ENCODE measurements at places on chromosomes 2 and 18. TPM values are rescaled to one million over a fixed set of nuclear protein-coding genes. Genes with fewer than 3 reads are reported as not detected.
A peak's percentile ranks its signal among the peaks of the same experiment; 100 is the strongest.

GRCh38 chr2:30254685-30255001 lies 23.3 kb downstream of the LBH start:
- no peak overlapping the region for H3K4me3 ChIP-seq
- no peak for DNase-seq
- H3K27ac ChIP-seq = peak overlapping the region; percentile 23
- H3K4me1 ChIP-seq = peaks cover 4% of the 10 kb centered on the region
- no peaks in the 10 kb centered on the region for H3K27me3 ChIP-seq

DNA sequence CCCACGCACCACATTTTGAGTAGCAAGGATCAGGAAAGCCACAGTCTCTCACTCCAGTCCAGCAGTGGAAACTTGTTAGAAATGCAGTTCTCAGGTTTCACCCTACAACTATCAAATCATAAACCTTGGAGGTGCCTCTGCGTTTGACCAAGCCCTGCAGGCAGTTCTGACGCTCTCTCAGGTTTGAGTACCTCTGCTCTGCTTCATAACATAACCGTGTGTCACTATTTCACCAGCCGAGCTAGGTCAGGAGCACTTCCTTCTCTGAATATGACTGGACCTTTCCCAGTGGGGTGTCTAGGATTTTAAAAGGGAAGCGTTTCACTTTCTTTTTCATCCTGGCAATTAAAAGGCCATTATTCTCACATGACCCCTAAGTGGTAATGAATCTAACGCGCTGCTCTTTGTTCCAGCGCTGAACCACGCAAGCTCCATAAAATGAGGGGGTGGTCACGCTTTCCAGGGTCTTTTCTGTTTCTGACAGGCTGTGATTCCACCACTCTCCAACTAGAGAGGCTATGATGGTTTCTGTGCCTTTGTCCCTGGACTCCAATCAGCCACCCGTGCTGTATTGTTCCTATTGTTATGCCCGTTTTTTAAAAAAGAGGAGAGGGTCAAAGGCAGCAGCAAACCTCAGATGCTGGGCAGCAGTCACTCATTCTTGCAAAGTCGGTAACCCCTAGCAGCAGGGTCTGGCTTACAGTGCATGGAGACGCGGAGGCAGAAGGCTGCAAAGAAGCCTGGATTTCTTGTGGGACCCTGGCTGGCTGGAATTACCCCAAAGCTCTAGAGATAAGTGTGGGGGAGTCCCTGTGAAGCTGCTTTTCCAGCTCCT lies 75.2 kb upstream of the CTNNA2 start:
- no peak overlapping the region for H3K27ac ChIP-seq
- no peak for DNase-seq
- no peaks in the 10 kb centered on the region for H3K36me3 ChIP-seq
- H3K4me1 ChIP-seq = no peaks in the 10 kb centered on the region
- H3K27me3 ChIP-seq = no peaks in the 10 kb centered on the region

GRCh38 chr2:235005603-235006259 lies 53.9 kb downstream of the SH3BP4 start:
- no peaks in the 10 kb centered on the region for H3K36me3 ChIP-seq
- peak overlapping the region; percentile 44 for H3K27ac ChIP-seq
- H3K4me3 ChIP-seq = no peak overlapping the region
- no peaks in the 10 kb centered on the region for H3K27me3 ChIP-seq
- peak; percentile 70 for DNase-seq

- no peak overlapping the region for H3K27ac ChIP-seq
- no peaks in the 10 kb centered on the region for H3K27me3 ChIP-seq
- peaks cover 3% of the 10 kb centered on the region for H3K36me3 ChIP-seq
- H3K4me1 ChIP-seq = no peaks in the 10 kb centered on the region
Observed at GRCh38 chr2:236001854-236002253, 166.3 kb downstream of the GBX2 start.

DNA sequence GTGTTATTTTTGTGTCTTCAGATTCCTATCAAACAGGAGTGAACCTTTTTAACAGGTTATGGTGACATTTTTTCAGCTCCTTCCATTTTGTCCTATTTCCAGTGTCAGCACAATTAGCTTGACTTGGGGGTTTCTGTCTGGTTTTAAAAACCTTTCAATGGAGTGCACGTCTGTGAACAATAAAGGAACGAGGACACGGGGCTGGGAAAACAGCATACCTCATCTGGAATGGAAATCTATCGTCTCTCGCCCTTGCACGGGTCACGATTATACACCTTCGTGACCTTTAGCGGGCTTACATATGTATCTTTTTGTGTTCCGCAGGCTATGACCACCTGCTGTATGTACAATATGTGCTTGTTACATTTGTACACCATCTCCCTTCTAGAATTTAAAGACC lies 2.3 kb upstream of the ZNF532 start:
- no peak for DNase-seq
- H3K36me3 ChIP-seq = no peaks in the 10 kb centered on the region
- peak overlapping the region; percentile 95 for H3K27ac ChIP-seq
- H3K4me3 ChIP-seq = no peak overlapping the region
- H3K4me1 ChIP-seq = no peaks in the 10 kb centered on the region
- no peaks in the 10 kb centered on the region for H3K27me3 ChIP-seq

DNA sequence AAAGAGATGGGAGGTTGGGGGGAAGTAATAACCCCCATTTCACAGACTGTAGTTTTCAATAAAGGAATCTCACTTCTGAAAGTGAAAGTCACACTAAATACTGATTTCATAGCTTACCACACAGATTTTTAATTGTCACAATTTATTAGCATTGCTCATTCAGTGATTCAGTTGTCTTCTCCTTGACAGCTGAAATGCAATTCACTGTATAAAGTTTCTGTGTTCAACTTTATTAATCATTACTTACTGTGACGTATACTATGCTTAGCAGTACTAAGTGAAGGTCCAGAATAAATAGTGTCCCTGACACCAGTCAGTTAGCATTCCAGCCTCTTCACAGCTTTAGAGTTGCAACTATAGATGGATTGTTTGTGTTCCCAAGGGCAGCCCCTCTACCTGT lies 324.1 kb upstream of the CRIM1 start:
- H3K4me1 ChIP-seq = no peaks in the 10 kb centered on the region
- no peaks in the 10 kb centered on the region for H3K36me3 ChIP-seq
- H3K27me3 ChIP-seq = no peaks in the 10 kb centered on the region
- DNase-seq = no peak

DNA sequence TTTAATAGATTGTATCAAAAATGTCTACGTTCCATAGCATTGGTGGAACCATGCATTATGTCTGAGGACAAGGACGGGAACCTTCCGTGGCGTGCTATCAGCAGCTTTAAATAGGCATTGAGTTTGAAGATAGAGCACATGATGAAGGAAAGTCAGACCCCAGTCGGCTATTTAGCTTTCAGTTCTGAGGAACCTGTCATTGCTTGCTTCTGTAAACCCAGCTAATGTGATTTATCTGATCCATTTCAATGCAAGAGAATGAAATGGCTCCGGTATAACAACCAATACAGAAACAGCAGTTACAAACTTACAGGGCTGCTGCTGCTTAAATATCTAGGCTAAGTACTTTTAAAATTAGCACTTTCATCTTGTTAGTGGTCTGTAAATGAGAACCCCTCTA lies 503.3 kb downstream of the RNF144A start:
- no peak for DNase-seq
- H3K27me3 ChIP-seq = no peaks in the 10 kb centered on the region
- no peaks in the 10 kb centered on the region for H3K36me3 ChIP-seq
- H3K27ac ChIP-seq = no peak overlapping the region
- no peak overlapping the region for H3K4me3 ChIP-seq
- H3K4me1 ChIP-seq = no peaks in the 10 kb centered on the region

DNA sequence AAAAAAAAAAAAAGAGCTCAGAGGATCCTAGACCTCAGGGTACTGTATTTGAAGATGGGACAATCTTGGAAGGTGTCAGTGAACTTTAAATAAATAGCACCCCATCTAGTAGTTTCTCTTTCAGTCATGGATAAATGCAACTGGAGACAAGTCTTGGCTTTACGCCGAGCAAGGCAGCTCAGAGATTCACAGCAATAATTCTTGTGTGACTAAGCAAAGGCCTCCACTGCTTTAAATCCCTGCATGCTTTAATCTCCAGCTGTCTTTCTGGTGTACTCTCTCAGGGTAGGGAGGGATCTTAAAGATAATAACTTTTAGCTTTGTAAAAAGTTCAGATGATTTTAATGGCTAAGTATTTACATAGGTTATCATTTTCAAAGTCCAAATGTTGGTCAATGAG lies 36.3 kb downstream of the NRXN1 start:
- no peak for DNase-seq
- no peaks in the 10 kb centered on the region for H3K36me3 ChIP-seq
- no peaks in the 10 kb centered on the region for H3K27me3 ChIP-seq
- no peak overlapping the region for H3K27ac ChIP-seq
- H3K4me1 ChIP-seq = no peaks in the 10 kb centered on the region

GRCh38 chr2:3214806-3215404 lies 162.7 kb downstream of the EIPR1 start:
- no peaks in the 10 kb centered on the region for H3K27me3 ChIP-seq
- no peaks in the 10 kb centered on the region for H3K4me1 ChIP-seq
- H3K27ac ChIP-seq = no peak overlapping the region
- H3K36me3 ChIP-seq = no peaks in the 10 kb centered on the region
- DNase-seq = no peak

- DNase-seq = peak; percentile 50
- peaks cover 6% of the 10 kb centered on the region for H3K4me1 ChIP-seq
- H3K4me3 ChIP-seq = peak overlapping the region; percentile 5
- H3K36me3 ChIP-seq = no peaks in the 10 kb centered on the region
Observed at GRCh38 chr2:105749583-105750400, 5.1 kb downstream of the NCK2 start.

DNA sequence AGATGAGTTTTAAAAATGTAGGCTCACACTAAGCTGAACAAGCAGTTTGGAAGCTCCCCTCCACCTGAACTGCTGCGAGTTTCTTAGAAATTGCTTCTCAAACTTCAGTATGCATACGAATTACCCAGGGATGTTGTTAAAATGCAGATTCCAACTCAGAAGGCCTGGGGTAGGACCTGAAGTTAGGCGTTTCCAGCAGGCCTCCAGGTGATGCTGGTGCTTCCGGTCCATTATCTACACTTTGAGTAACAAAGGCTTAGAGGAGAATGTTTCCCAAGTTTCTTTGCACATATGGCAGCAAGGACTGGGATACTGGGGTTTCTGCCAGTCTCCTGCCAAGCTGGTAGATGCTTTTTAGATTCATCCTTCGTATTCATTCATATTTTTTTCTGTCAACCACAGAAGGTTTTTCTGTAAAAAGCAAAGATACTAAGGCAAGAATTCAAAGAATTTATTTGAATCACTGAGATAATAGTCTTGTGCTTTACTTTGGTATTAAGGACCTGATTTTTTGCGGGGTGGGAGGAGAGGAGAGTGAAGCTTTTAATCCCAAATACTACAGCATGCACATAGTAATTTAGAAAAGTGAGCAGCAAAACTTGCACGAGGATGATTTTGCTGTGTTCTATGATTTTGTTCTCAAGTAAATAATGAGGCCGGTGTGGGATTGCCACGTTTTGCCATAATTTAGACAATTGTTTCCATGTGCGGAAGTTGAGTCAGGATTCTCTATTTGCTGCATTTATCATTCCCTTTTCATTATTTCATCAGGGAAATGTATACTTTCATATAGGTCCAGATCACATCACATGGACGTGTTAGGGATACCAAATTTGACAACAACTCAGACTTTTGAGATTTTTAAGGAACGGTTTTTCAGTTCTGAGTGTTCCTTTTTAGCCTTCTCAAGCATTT lies 137.6 kb upstream of the SPATS2L start:
- peaks cover 1% of the 10 kb centered on the region for H3K4me1 ChIP-seq
- no peak for DNase-seq
- H3K27ac ChIP-seq = no peak overlapping the region
- H3K4me3 ChIP-seq = no peak overlapping the region

CHRND gene
- total RNA-seq = not detected

VWA3B gene
- total RNA-seq = not detected

Measured in Peyer's patch (tissue), 4 donors.